ENCODE measurements at places on chromosomes 2 and 18.

DNA sequence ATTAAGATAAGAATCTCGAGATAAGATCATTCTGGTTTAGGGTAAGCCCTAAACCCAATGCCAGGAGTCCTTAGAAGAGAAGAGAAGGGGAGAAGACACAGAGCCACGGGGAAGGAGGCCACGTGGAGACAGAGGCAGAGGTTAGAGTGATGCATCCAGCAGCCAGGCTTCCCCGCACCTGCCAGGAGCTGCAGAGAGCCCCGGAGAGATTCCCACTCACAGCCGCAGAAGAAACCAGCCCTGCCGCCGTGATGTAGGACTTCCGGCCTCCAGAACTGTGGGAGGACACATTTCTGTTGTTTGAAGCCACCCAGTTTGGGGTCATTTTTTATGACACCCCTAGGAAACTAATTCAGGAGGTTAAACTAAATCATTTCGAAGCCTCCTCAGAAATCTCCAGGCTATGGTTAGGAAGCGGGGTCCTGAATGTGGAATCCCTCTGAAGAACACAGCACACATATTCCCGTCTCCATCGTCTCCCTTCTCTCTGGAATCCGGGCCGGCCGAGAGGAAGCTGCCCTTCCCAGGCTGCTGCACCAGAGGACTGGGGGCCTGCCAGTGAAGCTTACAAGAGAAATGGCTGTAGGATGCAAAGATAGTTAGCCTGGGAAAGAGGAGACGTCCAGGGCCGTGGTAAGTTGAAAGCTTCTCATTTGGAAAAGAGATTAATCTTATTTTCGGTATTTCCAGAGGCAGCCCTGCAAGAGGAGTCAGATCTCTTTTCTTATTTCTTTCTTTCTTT, 156.6 kb downstream of the TWIST2 start:
- DNase-seq, result no peak

GRCh38 chr2:124704071-124704925, 679.2 kb downstream of the CNTNAP5 start:
- DNase-seq, result no peak

DNA sequence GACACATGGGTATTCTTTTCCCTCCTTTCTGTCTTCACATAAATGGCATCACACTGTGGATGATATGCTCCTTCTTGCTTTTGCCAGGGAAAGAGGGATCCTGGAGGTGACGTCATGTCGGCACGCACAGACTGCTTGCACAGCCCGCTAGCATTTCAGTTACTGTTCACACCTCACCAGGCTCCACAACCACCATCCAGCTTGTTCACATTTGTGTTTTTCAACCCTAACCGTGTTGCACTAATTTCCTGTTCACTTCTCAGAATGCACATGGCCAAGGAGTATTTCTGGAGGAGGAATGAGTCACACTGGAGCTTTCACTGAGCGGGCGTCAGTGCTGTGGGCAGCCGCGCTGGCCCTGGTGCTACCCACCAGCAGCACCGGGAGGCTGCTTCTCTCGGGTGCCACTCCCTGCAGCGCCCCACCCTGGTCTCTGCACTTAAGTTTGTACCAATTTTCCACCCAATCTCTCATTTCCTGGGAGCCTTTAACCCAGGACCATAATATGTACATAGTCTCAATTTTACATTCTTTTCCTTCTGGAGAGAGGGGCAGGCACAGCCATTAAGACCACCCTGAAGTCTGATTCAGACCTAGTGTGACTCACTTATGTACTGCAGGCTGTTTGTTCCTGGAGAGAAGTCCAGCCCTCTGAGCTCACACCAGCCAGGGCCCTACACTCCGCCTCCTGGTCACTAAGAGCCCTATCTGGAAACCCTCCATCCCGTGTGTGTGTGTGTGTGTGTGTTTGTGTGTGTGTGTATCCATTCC, 65.1 kb downstream of the MBP start:
- DNase-seq, result peak; percentile 84

DNA sequence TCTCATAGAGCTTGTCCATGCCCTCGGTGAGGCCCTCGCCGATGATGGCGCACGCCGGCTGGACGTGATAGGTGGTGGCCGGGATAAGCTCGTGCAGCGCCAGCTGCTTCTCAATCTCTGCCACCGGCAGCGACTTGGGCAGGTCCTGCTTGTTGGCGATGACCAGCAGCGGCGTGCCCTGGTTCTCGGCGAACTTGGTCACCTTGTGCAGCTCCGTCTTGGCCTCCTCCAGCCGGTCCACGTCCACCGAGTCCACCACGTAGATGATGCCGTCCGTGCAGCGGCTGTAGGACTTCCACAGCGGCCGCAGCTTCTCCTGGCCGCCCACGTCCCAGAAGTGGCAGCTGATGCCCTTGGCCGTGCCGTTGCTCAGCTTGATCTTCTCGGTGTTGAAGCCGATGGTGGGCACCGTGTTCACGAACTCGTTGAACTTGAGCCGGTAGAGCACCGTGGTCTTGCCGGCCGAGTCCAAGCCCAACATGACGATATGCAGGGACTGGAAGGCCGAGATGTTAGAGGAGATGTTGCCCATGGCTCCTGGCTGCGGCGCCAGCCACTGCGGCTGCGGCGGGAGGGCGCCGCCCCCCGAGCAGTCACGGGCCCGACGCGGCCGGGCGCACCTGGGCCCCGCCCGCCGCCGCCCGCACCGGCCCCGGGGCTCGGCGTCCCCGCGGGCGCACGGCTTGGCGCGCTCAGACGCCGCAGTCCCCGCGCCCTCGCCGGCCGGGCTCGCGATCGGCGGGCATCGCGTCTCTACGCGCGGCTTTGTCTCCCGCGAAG, 636 bp downstream of the ARL4C start:
- peak; percentile 59 for DNase-seq

GRCh38 chr2:27049422-27050280, 1.8 kb upstream of the AGBL5 start:
- peak; percentile 77 for DNase-seq

DNA sequence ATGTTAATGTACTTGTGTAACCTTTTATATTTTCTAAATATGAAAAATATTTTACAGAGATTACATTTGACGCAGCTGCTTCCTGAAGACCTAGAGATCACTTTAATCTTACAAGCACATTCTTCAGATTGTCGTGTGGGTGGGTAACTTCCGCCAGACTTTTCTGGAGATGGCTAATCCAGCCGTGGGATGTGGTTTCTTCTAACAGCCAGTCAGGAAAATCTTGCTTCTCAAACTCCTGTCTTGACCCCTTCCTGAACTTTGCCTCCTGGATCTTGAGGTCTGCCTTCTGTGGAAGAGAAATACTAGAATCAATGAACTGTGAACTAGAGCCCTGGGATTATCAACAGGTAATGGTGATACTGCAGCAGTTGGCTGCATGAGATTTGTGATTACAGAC, 401.6 kb upstream of the TNP1 start:
- no peak for DNase-seq

GRCh38 chr18:58110398-58110797, 66.4 kb downstream of the NEDD4L start:
- DNase-seq, result no peak

DNA sequence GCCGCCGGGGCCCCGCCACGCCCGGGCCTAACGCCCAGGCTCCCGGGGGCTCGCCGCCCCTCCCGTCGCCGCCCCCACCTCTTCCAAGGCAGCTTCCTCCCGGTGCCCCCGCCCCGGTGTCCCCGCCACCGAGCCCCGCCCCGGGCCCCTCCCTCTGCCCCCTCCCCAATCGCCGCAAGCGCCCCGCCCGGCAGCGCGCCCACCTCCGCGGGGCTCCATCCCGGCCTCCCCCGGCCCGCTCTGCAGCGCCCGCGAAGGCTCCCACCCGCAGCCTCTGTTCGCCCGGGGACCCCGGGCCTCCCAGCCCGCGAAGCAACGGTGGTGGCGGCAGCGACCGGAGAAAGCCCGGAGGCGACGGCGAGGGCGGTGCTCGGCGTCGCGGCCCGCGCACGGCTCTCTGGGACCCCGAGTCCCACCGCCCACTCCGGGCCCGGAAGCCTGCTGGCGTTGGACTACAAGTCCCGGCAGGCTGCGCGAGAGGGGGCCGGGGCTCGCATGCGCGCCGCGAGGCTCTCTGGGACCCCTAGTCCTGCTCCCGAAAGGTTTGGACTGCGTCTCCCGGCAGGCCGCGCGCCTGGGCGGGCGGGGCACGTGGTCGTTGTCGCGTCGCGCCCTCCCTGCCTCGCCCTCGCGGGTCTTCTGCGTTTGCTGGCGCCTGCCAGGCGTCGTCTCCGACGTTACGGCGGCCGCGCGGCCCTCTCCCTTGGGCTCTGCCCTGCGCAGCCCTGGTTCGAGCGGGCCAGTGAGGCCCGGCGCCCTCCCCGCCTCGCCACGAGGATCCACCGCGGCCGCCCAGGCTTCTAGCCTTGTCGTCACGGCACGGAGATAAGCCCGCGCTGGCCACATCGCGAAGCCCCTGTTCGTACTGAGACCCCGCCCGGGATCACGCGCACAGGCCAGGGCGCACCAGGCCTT, at the start of gene STK25:
Gene STK25 (minus strand): TSS at position 345 of the 915 bp plus-strand sequence. CDS start 549 bp downstream, outside the sequence.
- peak; percentile 99 for DNase-seq

DNA sequence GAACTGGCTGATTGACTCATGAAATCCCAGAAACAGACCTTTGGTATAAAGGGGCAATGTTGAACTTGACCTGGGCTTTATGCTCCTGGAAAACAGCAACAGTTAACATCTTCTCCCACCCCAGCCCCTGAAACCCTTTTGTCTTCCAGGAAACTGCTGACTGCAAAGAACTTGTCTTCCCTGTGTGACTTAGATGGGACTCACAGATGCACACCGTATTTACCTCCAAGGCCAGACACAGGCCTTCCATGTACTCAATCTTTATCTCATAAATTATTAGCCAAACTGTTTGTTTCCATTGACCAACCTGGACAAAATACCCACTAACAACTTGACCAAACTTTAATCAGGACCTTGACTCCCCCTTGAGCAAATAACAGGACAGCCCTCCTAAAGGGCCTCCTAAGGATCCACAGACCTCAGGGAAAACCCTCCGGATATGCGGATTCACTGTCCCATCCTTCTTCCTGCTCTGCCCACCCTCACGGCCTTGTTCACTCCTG, 36.3 kb downstream of the PIEZO2 start:
- no peak for DNase-seq

GRCh38 chr2:219506802-219507526, 7.3 kb upstream of the ASIC4 start:
- no peak for DNase-seq

DNA sequence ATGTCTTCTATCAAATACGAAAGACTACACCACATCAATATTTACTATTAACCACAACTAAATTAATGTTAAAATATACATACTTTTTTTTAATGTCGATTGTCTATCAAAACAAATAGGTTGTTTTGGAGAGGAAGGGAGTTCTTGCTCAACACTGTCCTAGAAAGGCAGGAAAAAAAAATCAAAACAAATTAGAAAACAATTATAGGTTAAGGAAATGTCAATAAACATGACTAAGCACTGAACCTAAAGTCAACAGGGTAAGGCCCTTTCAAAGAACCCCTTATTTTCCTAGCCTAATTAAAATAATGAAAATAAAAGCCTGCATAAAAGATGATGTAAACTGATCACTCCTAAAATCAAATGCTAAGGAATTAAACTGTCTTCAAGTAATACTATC, 2.8 kb downstream of the CEP76 start:
- DNase-seq, result no peak

- DNase-seq, result no peak
Measured at GRCh38 chr18:53534695-53535094, 689.8 kb downstream of the MBD2 start.

- DNase-seq, result no peak
Measured at GRCh38 chr2:59851836-59852475, 701.5 kb downstream of the BCL11A start.

GRCh38 chr2:135853401-135853800, 16.4 kb upstream of the LCT start:
- DNase-seq, result no peak

- no peak for DNase-seq
Measured at GRCh38 chr2:222943820-222944219, 83.0 kb downstream of the ACSL3 start.

DNA sequence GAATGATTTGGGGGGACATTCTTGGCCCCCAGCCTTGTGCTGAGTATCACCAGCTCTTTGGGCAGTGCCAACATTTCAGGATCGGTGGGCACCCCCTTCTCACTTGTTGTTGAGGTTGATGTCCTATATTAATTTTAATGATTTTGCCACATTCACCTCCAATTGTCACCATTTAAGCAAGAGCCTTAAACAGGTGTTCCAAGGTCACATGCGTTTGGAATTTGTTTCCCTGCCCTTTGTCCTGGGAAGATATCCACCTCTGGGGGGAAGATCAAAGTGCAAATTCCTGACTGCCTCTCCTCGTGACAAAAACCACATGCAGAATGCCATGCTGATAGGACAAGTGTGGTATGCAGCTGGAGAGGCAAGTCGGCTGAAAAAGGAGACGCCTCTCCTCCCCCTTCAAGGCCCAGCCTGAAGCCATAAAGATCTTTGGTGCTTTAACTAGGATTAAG, 72.5 kb upstream of the ID2 start:
- DNase-seq, result no peak

DNA sequence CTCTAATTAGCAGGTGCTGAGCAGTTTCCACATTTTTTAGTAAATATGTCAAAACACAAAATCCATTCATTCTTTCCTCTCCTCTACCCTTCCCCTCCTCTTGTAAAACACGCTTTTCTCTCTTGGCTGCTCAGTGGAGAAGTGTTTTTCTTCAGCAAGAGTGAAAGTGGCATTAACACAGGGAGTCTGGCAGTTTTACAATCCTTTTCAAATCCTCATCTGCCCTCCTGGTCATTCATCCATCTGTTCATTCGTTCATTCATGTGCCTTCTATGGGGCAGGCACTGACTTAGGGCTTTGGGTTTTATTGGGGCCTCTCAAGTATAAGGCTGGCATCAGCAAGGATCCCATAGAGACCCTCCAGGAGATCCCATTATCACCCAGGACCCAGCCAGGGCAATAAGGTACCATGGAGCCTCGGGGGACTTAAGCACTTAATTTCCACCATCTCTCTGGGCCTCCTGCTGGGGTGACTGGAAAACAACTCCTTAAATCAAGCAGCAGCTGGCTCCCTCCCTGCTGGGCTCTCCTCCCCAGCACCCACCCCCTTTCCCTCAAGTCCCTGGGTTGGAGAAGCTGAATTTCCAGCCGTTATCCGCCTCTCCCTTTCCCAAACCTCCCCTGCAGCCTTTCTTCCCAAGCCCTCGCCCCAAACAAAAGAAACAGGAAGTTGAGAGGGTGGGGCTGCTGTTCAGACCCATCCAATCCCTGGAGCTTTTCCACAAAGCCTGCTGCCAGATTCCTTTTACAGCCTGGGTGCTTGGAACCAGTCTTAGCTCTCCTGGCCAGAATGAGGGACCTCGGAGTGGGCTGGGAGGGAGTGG, 32.6 kb downstream of the MARCHF4 start:
- no peak for DNase-seq

DNA sequence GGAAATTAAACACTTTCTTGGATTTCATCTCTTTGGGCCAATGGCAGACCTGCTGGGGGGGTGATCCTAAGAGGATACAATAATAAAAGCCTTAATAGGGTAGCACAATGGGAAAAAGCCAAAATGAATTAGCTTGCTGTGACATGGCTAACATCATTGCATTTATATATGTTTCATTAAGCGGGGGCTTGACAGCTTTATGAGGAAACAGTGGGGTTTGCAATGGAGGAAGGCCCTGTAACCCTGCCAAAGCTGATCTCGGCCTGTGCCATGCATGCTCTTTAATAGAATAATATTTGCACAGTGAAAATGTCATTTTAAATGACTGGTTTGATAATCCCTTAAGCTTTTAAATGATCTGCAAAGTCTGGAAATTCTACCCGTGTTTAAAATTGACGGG, 291.5 kb downstream of the SLC4A3 start:
- no peak for DNase-seq
